ENCODE measurements at places on chromosomes 3 and 15.

DNA sequence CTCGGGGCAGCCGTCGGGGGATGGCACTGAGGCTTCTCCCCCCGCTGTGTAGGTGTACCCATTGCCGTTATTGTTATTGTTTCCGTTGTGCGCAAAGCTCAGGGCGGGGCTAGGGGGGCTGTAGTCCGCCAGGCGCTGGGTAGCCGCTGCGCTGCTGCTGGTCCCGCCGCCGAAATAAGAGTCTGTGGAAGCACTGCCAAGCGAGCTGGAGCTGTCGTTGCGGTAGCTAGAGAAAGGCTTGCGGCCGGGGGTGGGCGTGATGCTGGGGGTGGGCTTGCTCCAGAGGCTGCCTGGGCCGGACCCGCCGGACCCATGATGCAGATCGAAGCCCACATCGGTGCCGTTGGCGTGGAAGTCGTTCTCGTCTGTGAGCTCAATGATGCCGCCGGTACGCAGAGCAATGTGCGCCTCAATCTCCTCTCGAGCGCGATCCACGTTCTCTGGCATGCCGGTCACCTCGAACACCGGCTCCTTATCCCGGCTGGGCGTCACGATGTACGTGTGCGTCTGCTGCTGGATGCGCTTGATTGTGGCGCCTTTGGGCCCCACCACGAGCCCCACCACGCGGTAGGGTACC lies 1.9 kb downstream of the MEX3B start:
- DNase-seq: no peak

GRCh38 chr15:33126559-33127290 lies 67.8 kb downstream of the FMN1 start:
- peak; percentile 78 for DNase-seq

DNA sequence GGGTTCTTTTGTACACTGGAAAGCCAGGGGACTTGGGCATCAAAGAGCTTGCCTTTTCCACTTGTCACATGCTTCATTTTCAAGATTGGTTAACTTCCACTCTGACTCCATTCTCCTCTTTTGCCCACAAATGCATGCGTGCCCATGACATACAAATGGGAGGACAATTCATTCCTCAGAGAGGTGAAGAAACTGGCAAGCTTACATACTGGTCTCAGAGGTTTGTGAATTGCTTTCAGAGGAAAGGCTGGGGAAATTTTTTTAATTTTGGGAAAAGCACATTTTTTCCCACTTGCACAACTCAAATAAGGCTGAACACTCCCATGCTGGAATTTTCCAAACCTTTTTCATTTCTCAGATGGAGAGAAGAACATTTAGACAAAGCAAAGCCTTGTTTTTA lies 20.9 kb upstream of the AMOTL2 start:
- no peak for DNase-seq

- no peak for DNase-seq
Measured at GRCh38 chr3:51679318-51679717, 8.3 kb downstream of the TEX264 start.

DNA sequence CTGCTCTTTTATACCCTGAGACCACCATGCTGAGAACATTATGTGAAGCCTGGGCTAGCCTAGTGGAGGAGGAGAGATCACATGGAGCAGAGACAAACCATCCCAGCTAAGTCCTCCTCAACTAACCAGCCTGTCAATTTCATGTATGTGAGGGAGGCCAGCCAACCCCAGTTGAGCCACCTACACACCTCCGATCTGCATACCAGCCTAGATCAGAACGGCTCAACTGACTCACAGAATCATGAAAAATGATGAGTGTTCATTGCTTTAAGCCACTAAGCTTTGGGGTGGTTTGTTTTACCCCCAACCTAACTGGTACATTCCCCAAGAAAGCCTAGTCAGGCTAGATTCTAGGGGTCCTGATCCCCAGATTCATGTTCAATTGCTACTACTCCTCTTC lies 19.4 kb upstream of the CA12 start:
- DNase-seq: no peak

- DNase-seq: peak; percentile 12
Measured at GRCh38 chr3:41267975-41268640, 68.8 kb downstream of the CTNNB1 start.

DNA sequence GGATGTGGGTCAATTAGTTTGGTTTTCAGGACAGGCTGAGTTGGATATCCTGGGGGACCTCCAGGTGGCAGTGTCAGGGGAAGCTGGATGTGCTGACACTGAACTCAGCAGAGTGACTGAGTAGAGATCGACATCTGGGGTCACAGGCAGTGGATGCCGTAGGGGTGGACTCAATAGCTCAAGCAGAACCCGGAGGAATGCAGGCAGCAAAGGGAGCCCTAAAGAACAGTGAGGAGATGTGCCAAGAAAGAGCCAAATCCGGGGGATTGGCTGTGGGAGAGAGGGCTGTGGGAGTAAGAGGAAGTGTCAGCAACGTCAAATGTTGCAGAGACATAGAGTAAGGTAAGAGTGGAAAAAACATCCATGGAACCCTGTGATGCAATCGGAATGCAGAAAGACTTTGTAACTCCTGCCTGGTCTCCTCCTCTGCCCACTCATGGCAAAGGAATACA lies 11.6 kb downstream of the CCR5AS start:
- no peak for DNase-seq

DNA sequence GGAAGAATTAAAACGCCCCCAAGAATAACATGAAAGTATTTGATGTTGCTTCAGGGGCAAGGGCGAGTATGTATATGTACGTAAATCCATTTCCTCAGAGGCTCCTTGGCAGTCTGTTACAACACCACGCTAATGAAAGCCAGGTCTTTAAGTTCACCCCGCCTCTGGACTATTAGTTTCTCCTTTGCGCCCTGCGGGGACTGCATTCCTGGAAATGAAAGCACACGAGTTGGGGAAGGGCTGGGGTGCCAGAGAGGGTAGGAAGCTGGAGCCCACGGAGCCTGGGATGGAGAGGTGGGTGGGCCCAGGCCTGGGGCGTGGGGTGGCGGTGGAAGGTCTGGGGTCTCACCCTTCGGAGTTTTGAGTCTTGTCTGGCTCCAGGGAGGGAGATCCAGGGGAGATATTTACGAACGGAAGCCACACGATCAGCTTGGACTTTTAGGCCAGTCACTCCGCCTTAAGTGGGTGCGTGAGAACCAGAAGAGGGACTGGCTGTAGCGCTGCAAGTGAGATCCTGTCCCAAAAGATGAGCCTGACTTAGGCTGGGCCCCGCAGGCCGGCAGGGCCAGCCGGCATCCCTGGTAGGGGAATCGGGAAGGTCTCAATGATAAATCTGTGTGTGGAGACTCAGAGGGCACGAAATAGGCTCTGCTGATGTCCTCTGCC lies 1.6 kb upstream of the PLCL2 start:
- DNase-seq: no peak

DNA sequence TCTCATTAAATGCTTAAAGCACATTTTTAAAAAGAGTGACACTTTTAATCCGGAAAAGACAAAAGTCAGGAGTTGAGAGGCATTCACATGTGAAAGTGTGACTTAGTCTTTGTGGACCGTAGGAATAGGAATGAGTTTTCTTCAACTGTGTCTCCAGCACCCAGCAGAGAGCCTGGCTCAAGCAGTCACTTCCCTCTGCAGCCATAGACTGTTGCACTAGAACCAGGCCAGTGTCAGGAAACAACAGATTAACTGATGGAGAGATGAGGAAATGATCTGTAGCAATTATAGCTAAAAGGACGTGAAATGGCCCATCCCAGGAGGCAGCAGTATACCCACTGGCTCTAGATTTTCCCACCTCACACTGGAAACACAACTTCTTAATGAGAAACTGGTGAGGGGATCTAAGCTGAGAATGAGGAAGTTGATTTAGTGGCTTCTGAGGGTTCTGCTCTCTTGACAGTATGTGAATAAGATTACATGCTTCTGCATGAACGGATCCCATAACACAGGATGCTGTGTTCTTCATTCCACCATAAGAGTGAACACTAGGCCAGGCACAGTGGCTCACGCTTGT lies 19.8 kb downstream of the CFAP92 start:
- DNase-seq: no peak

DNA sequence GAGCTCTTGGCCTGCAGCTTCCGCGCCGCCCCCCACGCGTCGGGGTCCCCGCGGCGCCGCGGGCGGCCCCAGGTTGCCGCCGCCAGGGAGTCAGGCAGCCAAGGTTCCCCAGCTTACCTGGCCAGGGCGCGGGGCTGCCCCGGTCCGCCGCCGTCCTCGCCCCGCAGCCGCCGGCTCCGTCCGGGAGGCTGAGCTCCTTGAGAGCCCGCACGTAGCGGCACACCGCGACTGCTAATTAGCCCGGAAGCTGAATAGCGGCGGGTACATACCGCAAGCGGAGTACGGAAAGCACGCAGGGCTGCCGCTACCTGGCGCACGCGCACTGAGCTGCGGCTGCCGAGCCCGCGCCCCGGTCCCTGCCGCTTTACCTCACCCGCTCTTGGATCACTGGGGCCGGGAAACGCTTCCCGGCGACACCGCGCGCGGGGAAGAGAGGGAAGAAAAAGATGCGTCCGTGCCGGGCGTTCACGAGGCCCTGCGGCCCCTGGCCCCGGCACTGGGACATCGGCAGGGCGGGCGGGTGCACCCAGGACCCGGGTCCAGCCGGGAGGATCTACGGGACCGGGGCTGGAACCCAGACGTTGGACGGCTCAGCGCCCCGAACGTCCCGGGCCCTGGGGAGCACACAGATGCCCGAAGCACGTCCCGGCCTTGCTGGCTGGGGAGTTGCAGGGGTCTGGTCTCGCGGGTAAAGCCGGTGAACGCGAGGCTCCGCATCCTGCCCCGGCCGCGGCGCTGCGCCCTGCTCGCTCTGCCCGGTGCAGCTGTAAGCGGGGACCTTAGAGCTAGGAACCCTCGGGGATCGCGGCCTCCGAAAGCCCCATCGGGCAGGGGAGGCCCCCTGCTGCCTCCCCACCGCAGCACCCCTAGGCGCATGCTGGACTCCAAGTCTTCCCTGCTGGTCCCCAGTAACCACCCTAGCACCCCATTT lies at the start of gene GOLGA8B:
TSS of gene GOLGA8B (minus strand) at position 253 of the 931 bp plus-strand sequence. CDS start 47,739 bp downstream, outside the sequence.
- DNase-seq: peak; percentile 0

DNA sequence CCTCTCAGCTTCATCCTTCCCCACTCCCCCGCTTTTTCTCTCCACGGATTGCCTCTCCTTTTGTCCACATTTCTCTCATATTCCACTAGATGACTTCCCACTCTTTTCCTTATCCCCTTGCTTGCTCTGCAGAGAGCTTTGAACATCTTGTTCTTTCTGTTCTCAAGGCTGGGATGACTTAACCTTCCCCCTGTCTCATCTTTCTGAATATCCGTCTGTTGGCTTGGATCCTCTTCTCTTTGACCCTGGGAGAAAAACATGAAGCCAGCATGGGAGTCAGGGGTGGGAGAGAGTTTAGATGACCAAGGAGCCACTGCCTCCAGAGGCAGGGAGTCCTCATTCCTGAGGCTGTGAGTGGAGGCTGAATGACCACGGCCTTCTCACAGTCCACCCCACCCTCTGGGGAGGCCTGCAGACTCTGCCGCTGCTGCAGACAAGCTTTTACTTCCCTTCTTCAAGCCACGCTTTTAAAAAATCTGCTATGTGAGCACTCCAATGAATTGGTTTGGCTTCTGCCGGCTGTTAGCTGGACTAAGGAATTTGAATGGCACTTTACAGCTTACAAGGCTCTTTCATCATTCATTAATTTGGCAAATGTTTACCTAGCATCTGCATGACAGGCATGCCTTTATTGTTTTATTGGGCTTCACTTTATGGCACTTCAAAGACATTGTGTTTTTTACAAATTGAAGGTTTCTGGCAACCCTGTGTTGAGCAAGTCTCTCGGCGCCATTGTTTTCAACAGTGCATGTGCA lies 111.6 kb upstream of the SLC6A6 start:
- peak; percentile 15 for DNase-seq

DNA sequence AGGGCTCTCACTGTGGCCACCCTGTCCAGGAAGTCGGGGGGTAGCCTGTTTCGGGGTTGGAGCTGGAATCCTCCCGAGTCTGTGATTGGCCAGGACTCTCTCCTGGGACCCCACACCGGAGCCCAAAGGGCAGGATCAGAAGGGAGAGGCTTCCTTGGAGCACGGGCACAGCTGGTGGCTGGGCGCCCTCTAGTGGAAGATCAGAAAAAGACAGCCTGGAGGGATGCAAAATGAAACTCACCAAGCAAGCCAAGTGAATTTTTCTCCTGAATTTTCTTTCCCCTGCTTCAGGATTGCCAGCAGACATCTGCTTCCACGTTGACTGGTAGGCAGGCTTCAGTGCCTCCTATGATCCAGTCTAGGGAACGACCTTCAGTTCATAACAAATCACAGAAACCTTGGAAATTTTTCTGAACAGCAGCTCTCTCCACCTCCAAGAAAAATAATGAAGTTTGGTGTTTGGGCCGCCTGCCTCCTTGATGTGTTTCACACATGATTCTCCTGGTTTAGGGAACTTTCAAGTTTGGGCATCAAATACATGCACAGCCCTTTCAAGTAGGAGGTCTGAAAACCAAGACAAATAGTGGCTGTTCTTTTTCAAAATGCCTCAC lies 224.6 kb downstream of the VPS13C start:
- peak; percentile 15 for DNase-seq

DNA sequence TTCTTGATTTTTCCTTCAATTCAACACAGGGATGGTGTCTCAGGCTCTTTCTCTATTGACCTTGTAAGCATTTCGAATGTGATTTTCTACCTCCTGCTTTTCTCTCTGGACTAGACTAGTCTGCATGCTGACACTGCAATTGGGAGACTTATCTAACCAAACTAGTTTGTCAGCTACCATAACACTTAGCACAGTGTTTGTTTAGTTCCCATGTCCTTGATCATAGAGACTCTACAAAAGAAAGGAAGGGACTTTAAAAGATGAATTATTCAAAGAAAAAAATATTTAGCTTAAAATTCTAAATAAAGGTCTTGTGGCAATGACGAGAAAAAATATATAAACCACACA lies 407.0 kb downstream of the ERC2 start:
- DNase-seq: no peak

- peak; percentile 50 for DNase-seq
Measured at GRCh38 chr3:149657321-149657925, 402 bp downstream of the WWTR1 start.

DNA sequence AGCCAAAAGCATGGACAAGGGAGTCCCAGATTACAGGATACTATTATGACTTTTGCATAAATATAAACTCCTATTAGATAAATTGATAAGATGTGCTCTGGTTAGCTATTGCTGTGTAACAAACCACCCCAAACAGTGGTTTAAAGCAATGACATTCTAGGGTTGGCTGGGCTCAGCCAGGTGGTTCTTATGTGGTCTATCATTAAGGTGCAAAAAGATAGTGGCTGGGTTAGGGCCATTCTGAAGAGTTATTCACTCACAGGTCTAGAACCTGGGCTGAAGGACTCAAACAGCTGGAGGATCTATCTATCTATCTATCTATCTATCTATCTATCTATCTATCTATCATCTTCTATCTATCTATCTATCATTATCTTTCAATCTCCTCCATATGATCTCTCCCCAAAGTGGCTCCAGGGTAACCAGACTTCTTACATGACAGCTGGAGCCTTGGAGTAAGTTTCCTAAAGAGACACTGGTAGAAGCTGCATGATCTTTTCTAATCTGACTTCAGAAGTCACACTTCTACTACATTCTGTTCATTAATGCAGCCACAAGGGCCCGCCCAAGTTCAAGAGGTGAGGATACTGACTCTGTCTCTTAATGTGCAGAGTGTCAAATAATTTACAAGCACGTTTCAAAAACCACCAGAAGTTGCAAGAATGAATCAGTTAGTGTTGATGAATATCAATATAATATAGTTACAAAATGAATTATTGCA lies 74.9 kb upstream of the XCR1 start:
- DNase-seq: no peak

- no peak for DNase-seq
Measured at GRCh38 chr3:16545413-16546185, 32.1 kb upstream of the RFTN1 start.

Data from NCI-H2029 (cell line).